Common myeloid progenitor, CD34-positive (primary cell): ENCODE measurements at places on chromosomes 5 and 9.
A peak's percentile ranks its signal among the peaks of the same experiment; 100 is the strongest.

DNA sequence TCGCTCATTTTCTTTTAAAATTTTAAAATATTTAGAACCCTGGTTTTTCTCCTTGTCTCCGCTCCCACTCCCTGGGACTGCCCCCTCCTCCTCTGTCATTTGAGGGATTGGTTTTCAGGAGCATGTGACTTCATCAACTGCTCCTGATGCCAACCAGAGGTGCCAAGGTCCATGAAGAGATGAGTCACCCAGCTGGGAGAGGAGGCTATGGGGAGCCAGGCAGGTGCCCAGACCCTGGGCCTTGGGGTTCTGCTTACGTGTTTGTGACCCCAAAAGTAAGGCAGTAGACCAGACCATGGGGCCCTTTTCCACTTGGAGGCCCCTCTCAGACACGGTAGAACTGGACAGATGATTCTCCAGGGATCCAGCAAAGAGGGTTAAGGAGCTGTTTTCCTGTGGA, 167.0 kb downstream of the FGF18 start:
- no peak for DNase-seq

DNA sequence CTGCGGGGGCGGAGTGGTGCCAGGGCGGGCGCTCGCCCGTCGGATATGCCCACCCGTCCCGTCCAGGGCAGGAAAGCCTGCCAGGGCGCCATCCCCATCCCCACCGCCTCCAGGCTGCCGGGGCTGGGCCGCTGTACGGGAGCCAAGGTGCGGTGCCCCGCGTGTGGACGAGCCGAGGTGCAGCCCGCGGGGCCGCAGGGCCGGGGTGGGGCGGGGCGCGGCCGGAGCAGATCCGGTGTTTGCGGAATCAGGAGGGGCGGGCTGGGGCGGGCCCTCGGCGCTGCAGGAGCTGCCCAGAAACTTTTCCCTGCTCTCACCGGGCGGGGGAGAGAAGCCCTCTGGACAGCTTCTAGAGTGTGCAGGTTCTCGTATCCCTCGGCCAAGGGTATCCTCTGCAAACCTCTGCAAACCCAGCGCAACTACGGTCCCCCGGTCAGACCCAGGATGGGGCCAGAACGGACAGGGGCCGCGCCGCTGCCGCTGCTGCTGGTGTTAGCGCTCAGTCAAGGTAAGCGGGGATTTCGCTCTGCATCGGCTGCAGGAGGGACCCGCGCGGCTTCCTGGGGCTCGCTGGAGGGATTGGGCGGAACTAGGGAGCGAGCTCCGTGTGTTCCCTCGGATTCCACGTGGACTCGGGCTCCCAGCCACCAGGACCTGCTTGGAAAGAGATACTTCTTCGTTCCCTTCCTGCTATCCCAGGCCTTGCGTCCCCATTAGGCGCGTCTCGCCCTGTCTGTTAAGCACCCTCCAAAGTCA, at the start of gene ITGA2:
TSS of gene ITGA2 (plus strand) at position 328 of the 756 bp plus-strand sequence. CDS start at position 445, 117 bp downstream.
- peak; percentile 54 for DNase-seq

GRCh38 chr9:133477992-133478850, 678 bp downstream of the SLC2A6 start:
- no peak for DNase-seq

- no peak for DNase-seq
Observed at GRCh38 chr5:41876678-41877077, 6.5 kb upstream of the OXCT1 start.

DNA sequence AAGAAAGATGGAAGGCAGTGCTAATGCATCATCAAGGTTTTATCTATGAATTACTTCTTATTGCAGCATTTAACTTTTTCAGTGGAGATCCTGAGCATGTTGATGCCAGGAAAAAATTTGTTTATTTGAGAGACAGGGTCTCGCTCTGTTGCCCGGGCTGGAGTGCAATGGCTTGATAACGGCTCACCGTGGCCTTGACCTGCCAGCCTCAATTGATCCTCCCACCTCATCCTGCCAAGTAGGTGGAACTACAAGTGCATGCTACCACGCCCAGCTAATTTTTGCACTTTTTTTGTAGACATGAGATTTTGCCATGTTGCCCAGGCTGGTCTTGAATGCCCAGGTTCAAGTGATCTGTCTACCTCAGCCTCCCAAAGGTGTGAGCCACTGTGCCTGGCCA, 47.2 kb downstream of the AOPEP start:
- DNase-seq = no peak

GRCh38 chr9:126612326-126612812, 1.4 kb upstream of the LMX1B start:
- DNase-seq = no peak

- DNase-seq = no peak
Observed at GRCh38 chr9:97794666-97795065, 58.4 kb upstream of the FOXE1 start.

DNA sequence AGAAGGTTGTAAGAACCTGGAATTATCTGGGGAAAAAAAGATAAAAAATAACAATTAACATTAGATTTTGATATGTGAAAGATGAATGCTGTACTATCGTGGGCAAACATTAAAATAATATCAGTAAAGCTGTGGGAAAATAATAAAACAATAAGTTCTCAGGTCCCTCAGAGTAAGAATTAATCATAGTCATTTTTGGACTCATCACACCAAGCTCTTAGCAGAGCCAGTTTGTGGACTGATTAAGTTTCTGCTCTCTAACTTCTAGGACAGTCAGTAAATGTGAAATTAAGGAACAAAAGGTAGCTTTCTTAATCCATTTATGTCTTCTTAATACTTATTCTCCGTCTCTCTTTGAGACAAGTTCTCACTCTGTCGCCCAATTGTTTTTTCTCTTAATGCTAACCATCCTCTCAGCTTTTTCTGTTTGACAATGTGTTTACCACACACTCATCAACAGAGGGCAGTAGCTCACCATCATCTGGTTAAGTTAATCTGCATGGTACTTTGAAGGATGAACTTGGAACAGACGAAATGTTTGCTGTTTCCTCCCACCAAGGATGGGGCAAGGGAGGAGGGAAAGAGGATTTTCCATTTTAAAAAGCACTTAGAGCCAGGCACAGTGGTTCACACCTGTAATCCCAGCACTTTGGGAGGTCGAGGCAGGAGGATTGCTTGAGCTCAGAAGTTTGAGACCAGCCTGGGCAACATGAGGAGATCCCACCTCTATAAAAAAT, 5.3 kb upstream of the ACO1 start:
- DNase-seq = peak; percentile 85

- DNase-seq = peak; percentile 28
Observed at GRCh38 chr9:33459115-33459514, 11.7 kb upstream of the AQP3 start.

- DNase-seq = no peak
Observed at GRCh38 chr5:90289837-90290236, 119.7 kb downstream of the CETN3 start.

GRCh38 chr5:153480401-153480800, 10.1 kb upstream of the GRIA1 start:
- DNase-seq = no peak
